ENCODE measurements at places on chromosomes 11 and 22.
A peak's percentile ranks its signal among the peaks of the same experiment; 100 is the strongest.

- no peaks in the 10 kb centered on the region for H3K27me3 ChIP-seq
- H3K27ac ChIP-seq = no peak overlapping the region
- ATAC-seq = no peak
- no peaks in the 10 kb centered on the region for H3K36me3 ChIP-seq
Observed at GRCh38 chr11:85704967-85705366, 19.0 kb upstream of the CCDC89 start.

GRCh38 chr22:43411869-43412807, at the start of gene MPPED1:
Gene MPPED1 (plus strand): TSS chr22:43412014. CDS start chr22:43424986, 12,972 bp downstream.
- H3K27me3 ChIP-seq = peaks cover 51% of the 10 kb centered on the region
- no peak for ATAC-seq
- H3K4me1 ChIP-seq = no peaks in the 10 kb centered on the region
- H3K4me3 ChIP-seq = no peak within 1 kb of the TSS
- no peaks in the 10 kb centered on the region for H3K36me3 ChIP-seq

DNA sequence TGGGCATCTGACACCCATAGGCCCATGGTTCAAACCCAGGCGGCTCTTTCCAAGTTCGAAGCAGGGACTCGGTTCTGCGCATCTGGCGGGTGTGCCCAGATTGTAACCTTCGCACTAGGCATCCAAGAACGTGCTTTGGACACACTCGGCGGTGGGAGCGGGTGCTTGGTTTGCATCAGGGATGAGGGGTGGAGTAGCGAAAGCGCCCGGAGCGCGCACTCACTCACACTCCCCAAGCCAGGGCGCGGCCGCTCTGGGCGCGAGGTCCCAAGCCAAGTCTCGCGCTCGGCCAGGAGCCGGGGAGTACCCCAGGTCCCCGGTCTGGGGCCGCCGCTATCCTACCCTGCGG, 243 bp upstream of the SYT9 start:
- no peak overlapping the region for H3K27ac ChIP-seq
- no peaks in the 10 kb centered on the region for H3K36me3 ChIP-seq
- ATAC-seq = no peak
- H3K4me3 ChIP-seq = no peak overlapping the region

DNA sequence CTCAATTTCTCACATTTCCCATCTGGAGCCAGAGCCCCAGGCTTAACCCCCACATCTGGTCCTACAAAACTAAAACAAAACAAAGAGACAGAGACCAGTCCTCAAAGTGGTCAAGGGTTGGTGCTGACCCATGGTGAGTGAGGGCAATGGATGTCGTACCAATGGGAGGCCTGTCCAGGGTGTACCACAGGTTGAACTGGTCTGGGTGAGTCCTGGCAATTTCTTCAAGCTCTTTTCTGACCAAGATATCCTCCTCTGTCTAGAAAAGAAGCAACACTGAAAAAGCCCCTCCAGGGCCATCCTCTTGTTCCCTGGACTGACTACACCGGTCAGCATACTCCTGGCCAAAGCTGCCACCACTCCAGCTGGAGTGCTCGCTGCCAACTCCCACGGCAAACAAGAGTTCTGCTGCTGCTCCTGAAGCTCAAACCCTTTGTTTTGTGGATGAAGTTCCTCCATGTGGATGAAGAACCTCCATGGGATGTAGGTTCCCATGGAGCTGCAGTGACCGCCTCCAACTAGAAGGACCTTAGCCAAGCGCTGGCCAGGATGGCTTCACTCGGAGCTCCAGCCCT, 6.9 kb downstream of the CYB5R2 start:
- no peak overlapping the region for H3K27ac ChIP-seq
- H3K27me3 ChIP-seq = no peaks in the 10 kb centered on the region
- H3K36me3 ChIP-seq = no peaks in the 10 kb centered on the region
- ATAC-seq = no peak
- no peak overlapping the region for H3K4me3 ChIP-seq

DNA sequence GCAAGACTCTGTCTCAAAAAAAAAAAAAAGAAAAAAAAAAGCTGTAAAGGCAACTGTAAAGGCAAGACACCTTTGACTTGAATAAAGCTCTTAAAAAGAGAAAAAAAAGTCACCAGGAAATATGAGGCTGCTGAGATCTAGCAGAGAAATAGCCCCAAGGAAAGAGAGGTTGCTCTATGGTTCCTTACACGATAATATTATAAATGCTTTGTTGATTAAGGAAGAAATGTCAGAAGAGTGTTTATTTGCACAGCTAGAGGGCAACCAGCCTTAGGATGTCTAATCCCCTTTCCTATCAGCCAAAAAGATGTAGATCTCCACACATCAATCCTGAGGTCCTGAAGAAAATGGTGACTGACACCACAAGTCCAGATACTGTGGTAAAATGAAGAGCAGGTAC, 32.0 kb downstream of the RBFOX2 start:
- H3K36me3 ChIP-seq = no peaks in the 10 kb centered on the region
- H3K4me1 ChIP-seq = no peaks in the 10 kb centered on the region
- H3K27me3 ChIP-seq = no peaks in the 10 kb centered on the region
- no peak overlapping the region for H3K4me3 ChIP-seq
- no peak for ATAC-seq

GRCh38 chr11:45086526-45086925, 59.9 kb upstream of the PRDM11 start:
- peaks cover 5% of the 10 kb centered on the region for H3K4me1 ChIP-seq
- no peak for ATAC-seq
- no peaks in the 10 kb centered on the region for H3K27me3 ChIP-seq
- no peak overlapping the region for H3K27ac ChIP-seq
- no peak overlapping the region for H3K4me3 ChIP-seq

DNA sequence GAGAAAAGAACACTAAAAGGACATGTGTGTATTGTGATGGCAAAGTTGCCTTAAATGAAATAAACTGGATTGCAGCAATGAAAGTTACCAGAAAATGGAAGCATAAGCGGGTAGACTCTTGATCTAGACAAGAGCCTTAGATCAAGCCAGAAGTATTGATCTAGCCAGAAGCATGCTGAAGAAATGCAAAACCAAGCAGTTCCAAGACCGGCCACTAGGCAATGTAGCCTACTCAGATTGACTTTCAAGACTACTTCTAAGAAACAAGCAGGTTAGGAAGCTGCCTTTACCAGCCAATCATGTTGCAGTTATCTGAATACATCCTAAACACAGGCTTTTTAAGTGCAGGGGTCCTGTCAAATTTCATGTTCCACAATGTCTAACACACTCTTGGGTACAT, 54.6 kb downstream of the KCNA4 start:
- ATAC-seq = no peak
- no peak overlapping the region for H3K4me3 ChIP-seq
- no peaks in the 10 kb centered on the region for H3K36me3 ChIP-seq
- no peaks in the 10 kb centered on the region for H3K27me3 ChIP-seq
- H3K27ac ChIP-seq = no peak overlapping the region

GRCh38 chr11:119318240-119319135, 1.6 kb upstream of the MCAM start:
- H3K36me3 ChIP-seq = no peaks in the 10 kb centered on the region
- H3K4me1 ChIP-seq = peaks cover 18% of the 10 kb centered on the region
- peak; percentile 64 for ATAC-seq

GRCh38 chr11:86740628-86741483, 59.5 kb upstream of the PRSS23 start:
- no peaks in the 10 kb centered on the region for H3K27me3 ChIP-seq
- no peak overlapping the region for H3K27ac ChIP-seq
- peaks cover 19% of the 10 kb centered on the region for H3K4me1 ChIP-seq
- ATAC-seq = peak; percentile 40

- H3K36me3 ChIP-seq = no peaks in the 10 kb centered on the region
- peaks cover 7% of the 10 kb centered on the region for H3K27me3 ChIP-seq
- no peak for ATAC-seq
- no peaks in the 10 kb centered on the region for H3K4me1 ChIP-seq
Observed at GRCh38 chr11:15725246-15725645, 610.5 kb downstream of the INSC start.

DNA sequence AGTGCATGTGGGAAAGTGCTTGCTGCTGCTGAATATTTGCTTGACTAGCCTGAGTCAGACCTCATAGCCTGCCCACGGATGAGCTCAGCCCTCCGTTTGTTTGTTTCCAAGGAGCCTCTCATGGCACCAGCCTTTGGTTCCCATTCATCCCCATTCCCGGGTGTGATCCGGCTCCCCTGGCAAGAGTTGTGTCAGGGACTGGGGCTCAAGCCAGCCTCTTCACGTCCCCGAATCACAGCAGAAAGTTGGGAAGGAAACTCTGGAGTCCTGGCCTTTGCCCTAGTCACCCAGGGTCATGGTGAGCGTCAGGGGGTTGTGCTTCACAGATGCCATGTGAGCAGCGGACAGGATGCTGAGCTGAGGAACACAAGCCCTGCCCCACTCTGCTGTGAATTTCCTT, 13.8 kb downstream of the SEC14L3 start:
- no peak overlapping the region for H3K27ac ChIP-seq
- H3K36me3 ChIP-seq = no peaks in the 10 kb centered on the region
- ATAC-seq = no peak
- H3K4me1 ChIP-seq = no peaks in the 10 kb centered on the region

GRCh38 chr11:122637541-122637940, 18.0 kb upstream of the UBASH3B start:
- no peak overlapping the region for H3K27ac ChIP-seq
- H3K36me3 ChIP-seq = no peaks in the 10 kb centered on the region
- ATAC-seq = no peak
- H3K27me3 ChIP-seq = no peaks in the 10 kb centered on the region
- no peaks in the 10 kb centered on the region for H3K4me1 ChIP-seq
- no peak overlapping the region for H3K4me3 ChIP-seq

- no peaks in the 10 kb centered on the region for H3K27me3 ChIP-seq
- peak overlapping the region; percentile 99 for H3K4me3 ChIP-seq
- peaks cover 9% of the 10 kb centered on the region for H3K4me1 ChIP-seq
- no peak for ATAC-seq
- peak overlapping the region; percentile 99 for H3K27ac ChIP-seq
Observed at GRCh38 chr11:125111001-125111342, 454 bp downstream of the TMEM218 start.

DNA sequence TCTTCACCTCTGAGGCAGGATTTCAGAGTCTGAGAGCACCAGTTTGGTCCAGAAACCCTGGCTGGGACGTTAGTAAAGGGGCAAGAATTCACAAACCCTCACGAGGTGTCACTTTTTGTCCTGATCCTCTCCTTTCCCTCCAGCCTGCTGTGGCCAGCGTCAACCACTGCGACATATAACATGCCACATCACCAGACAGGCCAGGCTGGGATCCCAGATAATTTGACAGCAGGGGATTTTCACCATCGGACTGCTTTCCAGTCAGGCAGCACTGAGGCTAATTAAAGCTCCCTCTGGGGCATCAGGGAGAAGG, 36.8 kb upstream of the RBFOX2 start:
- peaks cover 3% of the 10 kb centered on the region for H3K4me1 ChIP-seq
- H3K27me3 ChIP-seq = no peaks in the 10 kb centered on the region
- H3K4me3 ChIP-seq = peak overlapping the region; percentile 82
- peak; percentile 29 for ATAC-seq
- H3K27ac ChIP-seq = peak overlapping the region; percentile 64

DNA sequence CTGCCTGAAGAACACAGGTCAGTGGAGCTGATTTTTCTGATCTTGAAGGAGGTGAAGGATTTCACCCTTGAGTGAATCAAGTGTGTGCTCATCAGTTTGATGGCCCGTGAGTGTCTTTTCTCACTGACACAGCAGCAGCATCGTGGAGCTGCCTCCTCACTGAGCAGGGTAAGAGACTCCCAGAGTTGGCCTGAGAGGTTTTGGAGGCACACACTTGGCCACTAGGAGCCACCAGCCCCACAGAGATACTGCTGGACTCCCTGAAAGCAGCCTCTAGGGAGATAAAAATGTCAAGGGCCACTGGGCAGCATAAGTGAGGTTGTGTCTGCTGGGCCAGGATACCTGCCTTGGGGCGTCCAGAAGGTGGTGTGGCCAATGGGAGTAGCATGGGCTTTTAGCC, 245.4 kb downstream of the GRIK4 start:
- ATAC-seq = no peak
- no peaks in the 10 kb centered on the region for H3K4me1 ChIP-seq
- no peaks in the 10 kb centered on the region for H3K36me3 ChIP-seq
- no peak overlapping the region for H3K4me3 ChIP-seq

DNA sequence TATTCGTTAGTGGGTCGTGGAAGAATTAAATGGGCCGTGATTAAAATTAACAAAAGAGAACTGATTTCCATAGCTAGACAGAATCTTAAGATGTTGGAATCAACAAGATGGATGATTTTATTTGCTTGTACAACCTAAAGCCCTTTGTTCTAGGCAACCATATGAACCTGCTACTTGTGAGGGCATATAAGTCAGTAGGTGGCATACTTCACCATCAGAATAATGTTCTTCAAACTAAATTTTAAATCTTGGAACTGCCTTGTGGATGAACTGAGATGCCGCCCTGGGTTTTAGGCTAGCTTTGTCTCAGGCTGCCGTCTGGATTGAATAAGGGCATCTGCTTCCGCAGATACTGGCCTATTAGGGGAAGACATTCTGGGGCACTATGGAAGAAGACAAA, 40.9 kb downstream of the CSRP3 start:
- H3K4me3 ChIP-seq = no peak overlapping the region
- H3K27me3 ChIP-seq = no peaks in the 10 kb centered on the region
- H3K4me1 ChIP-seq = no peaks in the 10 kb centered on the region
- no peak overlapping the region for H3K27ac ChIP-seq
- peaks cover 97% of the 10 kb centered on the region for H3K36me3 ChIP-seq

- no peak overlapping the region for H3K4me3 ChIP-seq
- no peaks in the 10 kb centered on the region for H3K4me1 ChIP-seq
- H3K27me3 ChIP-seq = no peaks in the 10 kb centered on the region
- H3K36me3 ChIP-seq = no peaks in the 10 kb centered on the region
- no peak overlapping the region for H3K27ac ChIP-seq
- ATAC-seq = peak; percentile 32
Observed at GRCh38 chr22:29457730-29458129, 19.3 kb downstream of the RFPL1 start.

DNA sequence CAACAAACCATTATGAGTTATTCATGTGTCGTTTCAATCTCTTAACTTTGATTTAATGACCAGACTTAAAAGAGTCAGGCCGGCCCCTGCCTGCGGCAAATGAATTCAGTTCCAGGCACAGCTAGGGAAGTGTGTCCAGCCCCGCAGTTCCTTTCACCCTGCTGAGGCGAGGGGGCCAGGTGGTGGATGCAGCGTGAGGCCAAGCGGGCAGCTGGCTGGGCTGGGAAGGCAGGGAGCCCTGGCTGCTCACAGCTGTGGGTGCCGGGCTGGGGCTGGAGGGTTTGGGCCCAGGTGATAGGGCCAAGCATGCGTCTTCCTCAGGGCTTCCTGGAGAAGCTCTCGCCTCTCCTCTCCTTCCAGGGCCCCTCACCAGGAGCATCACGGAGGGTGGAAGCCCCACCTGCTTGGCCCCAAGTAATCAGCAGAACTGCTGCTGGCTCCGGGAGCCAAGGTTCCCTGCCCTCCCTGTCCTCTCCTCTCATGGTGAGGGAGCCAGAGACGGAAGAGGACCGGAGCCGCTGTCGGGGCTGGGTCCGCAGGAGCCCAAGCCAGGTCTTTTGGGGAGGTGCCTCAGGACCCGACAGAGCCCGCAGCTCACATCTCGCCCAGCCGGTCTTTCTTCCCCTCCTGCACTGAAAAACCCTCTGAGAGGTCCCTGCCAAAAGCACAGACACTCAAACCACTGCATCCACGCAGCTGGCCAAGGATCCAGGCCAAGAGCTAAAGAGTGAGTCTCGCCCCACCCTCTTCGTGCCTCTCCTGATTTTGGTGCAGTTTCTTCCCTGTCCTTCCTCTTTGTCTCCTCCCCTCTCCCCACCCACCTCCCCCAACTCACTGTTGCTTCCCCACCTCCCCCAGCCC, 97.0 kb downstream of the ST3GAL4 start:
- no peak overlapping the region for H3K27ac ChIP-seq
- peaks cover 14% of the 10 kb centered on the region for H3K4me1 ChIP-seq
- ATAC-seq = no peak
- H3K4me3 ChIP-seq = no peak overlapping the region
- no peaks in the 10 kb centered on the region for H3K27me3 ChIP-seq
